Glutamatergic neuron (in vitro differentiated cells): ENCODE measurements at places on chromosomes 2 and 18. TPM values are rescaled to one million over a fixed set of nuclear protein-coding genes. Genes with fewer than 3 reads are reported as not detected.

Gene GALR1
- total RNA-seq, result 0.49 TPM

Gene IL36RN
- not detected for total RNA-seq

Gene MREG
- 48.4 TPM for total RNA-seq

Gene LAMA3
- 2.1 TPM for total RNA-seq

Gene PLCL1
- total RNA-seq, result 28.8 TPM

Gene TUBB8B
- not detected for total RNA-seq

Gene PIGN
- 10.2 TPM for total RNA-seq

Gene RALB
- 16.4 TPM for total RNA-seq

Gene OST4
- total RNA-seq, result 215 TPM

Gene CROCC2
- total RNA-seq, result not detected

Gene G6PC2
- not detected for total RNA-seq

Gene RIT2
- total RNA-seq, result not detected

Gene PROM2
- total RNA-seq, result 5.4 TPM

Gene CYS1
- not detected for total RNA-seq

Gene CCDC85A
- total RNA-seq, result 12.1 TPM

Gene COL5A2
- total RNA-seq, result 23.7 TPM

Gene PKDCC
- 959 TPM for total RNA-seq

Gene ATIC
- 51.5 TPM for total RNA-seq

Gene FRZB
- total RNA-seq, result 2.2 TPM
